ENCODE measurements at places on chromosomes 12 and 14. TPM values are rescaled to one million over a fixed set of nuclear protein-coding genes. Genes with fewer than 3 reads are reported as not detected.

DNA sequence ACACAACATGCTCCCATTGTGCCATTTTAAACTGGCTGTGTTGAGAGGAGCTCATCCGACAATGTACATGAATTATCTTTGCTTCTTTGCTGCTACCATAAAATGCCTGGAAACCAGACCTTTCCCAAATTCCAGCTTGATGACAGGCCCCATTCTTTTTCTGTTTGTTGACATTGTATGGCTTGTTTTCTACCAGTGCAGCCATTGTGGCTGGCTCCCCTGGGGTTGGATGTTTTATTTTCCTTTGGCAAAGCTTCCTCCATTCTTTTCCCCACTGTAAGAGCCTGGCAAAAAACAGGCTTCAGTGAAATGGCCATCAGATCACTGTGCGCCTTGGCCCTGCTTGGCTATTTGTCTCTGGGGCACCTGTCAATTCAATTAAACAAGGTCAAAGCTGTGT, 532.5 kb downstream of the VRK1 start:
- H3K27me3 ChIP-seq, result no peaks in the 10 kb centered on the region
- H3K36me3 ChIP-seq, result no peaks in the 10 kb centered on the region
- no peak for DNase-seq
- no peak overlapping the region for H3K4me3 ChIP-seq
- peaks cover 7% of the 10 kb centered on the region for H3K4me1 ChIP-seq

GRCh38 chr14:104794099-104794498, 1.4 kb downstream of the AKT1 start:
- peaks cover 5% of the 10 kb centered on the region for H3K36me3 ChIP-seq
- peak overlapping the region; percentile 75 for H3K27ac ChIP-seq
- peaks cover 33% of the 10 kb centered on the region for H3K4me1 ChIP-seq
- DNase-seq, result peak; percentile 60

GRCh38 chr14:65927931-65928356, 515.4 kb downstream of the FUT8 start:
- no peak overlapping the region for H3K27ac ChIP-seq
- H3K4me3 ChIP-seq, result no peak overlapping the region
- peaks cover 49% of the 10 kb centered on the region for H3K27me3 ChIP-seq
- H3K36me3 ChIP-seq, result no peaks in the 10 kb centered on the region
- H3K4me1 ChIP-seq, result no peaks in the 10 kb centered on the region

- H3K27me3 ChIP-seq, result no peaks in the 10 kb centered on the region
- no peaks in the 10 kb centered on the region for H3K36me3 ChIP-seq
- peaks cover 34% of the 10 kb centered on the region for H3K4me1 ChIP-seq
- peak overlapping the region; percentile 22 for H3K4me3 ChIP-seq
- peak; percentile 95 for DNase-seq
These were observed 60.2 kb upstream of the FERMT2 start for GRCh38 chr14:53011053-53011462.

DNA sequence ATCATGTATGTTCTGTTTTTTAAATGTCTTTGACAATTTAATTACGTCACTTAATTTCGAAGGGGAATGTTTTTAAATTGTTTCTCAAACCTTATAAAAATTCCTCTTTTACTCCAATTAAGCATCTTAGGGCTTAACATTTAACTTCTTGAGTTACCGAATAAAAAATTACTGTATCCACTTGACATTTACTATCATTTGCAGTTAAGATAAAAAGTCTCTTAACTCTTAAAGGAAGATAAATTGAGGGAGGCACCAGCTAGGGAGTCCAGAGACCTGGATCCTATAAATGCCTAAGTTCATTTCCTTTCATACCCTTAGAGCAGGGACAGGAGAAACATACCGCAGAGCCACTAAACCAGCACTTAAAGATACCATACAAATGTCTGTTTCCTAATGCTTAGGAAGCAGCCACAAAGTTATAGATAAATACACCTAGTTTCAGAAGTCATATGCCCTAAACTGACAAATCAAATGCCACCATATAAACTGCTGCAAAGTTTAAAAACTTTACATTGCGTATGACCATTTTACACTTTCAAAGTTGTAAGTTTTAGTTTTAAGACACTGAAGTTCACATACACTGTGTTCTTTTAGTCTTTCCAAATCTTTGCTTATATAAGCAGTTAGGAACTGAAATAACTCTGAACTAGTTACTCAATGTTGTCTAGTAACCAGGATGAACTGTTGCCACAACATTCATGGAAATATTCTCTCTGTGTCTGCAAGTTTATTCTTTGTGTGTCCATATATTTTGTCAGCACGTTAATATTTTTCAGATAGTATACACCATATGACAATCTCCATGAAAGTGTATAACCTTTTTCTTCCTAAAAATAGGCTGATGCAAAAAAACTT, 71.2 kb downstream of the GALNT4 start:
- H3K4me3 ChIP-seq, result no peak overlapping the region
- peaks cover 10% of the 10 kb centered on the region for H3K4me1 ChIP-seq
- no peak overlapping the region for H3K27ac ChIP-seq
- peak; percentile 11 for DNase-seq
- H3K27me3 ChIP-seq, result no peaks in the 10 kb centered on the region

DNA sequence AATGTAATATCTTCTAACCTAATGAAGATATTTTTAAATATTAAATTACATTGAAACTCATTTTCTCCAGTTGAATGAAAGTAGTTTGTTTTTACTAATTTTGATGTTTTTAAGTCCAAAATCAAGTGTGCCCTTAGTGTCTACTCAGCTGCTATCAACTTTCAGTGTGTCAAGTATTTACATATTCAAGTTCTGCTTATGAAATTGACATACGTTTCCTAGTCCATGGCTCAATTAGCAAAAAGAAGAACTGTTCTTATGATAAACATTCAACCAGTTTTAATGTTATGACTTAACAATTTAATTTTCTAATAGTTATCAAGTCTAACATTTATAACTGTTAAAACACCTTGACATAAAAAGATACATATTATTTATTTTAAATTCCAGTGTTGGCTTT, 137.1 kb downstream of the DUSP6 start:
- no peaks in the 10 kb centered on the region for H3K27me3 ChIP-seq
- H3K27ac ChIP-seq, result no peak overlapping the region
- H3K4me1 ChIP-seq, result peaks cover 53% of the 10 kb centered on the region
- H3K36me3 ChIP-seq, result no peaks in the 10 kb centered on the region
- DNase-seq, result no peak
- H3K4me3 ChIP-seq, result no peak overlapping the region

GRCh38 chr12:132380641-132381040, 51.3 kb upstream of the GALNT9 start:
- H3K4me3 ChIP-seq, result no peak overlapping the region
- H3K27me3 ChIP-seq, result peaks cover 23% of the 10 kb centered on the region
- DNase-seq, result no peak
- H3K4me1 ChIP-seq, result no peaks in the 10 kb centered on the region

DNA sequence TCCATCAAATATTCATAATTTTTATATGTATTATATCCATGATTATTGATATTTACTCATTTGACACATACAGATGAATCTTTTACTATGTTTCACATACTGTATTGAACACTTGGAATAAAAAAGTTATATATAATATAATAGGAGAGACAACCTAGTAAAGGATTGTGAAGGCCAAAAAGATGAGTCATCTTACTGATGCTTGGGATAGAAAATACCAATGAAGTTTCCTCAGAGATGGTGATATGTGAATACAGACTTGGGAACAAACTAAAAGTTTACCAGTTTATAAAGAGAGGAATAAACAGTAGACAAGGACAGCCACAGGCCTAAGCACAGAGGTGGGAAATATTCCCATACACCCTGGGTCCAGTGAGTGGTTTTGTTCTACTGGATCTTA, 743.9 kb upstream of the FLRT2 start:
- no peak overlapping the region for H3K27ac ChIP-seq
- H3K36me3 ChIP-seq, result no peaks in the 10 kb centered on the region
- H3K4me1 ChIP-seq, result no peaks in the 10 kb centered on the region
- H3K4me3 ChIP-seq, result no peak overlapping the region

- H3K27me3 ChIP-seq, result no peaks in the 10 kb centered on the region
- peaks cover 6% of the 10 kb centered on the region for H3K4me1 ChIP-seq
- no peaks in the 10 kb centered on the region for H3K36me3 ChIP-seq
- H3K4me3 ChIP-seq, result no peak overlapping the region
- DNase-seq, result peak; percentile 29
These were observed 9.8 kb upstream of the CIPC start for GRCh38 chr14:77088219-77088618.

DNA sequence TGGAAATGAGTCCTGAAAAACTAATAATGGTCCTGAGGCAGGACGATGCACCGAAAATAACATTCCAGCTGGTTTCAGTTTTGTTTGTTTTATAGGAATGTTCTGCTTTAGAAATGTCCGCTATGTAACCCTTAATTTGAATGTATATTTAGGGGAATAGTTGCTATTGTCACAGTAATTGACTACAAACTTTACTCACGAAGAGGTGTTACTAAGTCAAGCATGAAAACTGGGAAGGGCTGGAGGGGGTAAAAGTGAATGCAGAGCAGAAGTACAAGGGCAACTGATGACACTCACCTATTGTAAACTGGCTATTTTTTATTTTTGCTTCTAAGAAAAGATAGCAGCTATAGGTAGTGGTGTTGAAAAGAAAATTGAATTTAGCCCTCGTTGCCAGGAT, 230.7 kb upstream of the SYT10 start:
- H3K27ac ChIP-seq, result no peak overlapping the region
- no peaks in the 10 kb centered on the region for H3K27me3 ChIP-seq
- no peaks in the 10 kb centered on the region for H3K4me1 ChIP-seq

- H3K27ac ChIP-seq, result no peak overlapping the region
- peaks cover 45% of the 10 kb centered on the region for H3K4me1 ChIP-seq
- H3K27me3 ChIP-seq, result no peaks in the 10 kb centered on the region
- no peak for DNase-seq
- H3K4me3 ChIP-seq, result no peak overlapping the region
These were observed 101.3 kb downstream of the HMGA2 start for GRCh38 chr12:65925626-65926025.

- no peak overlapping the region for H3K27ac ChIP-seq
- peaks cover 12% of the 10 kb centered on the region for H3K36me3 ChIP-seq
- H3K27me3 ChIP-seq, result no peaks in the 10 kb centered on the region
- peaks cover 8% of the 10 kb centered on the region for H3K4me1 ChIP-seq
- no peak overlapping the region for H3K4me3 ChIP-seq
These were observed 36.2 kb downstream of the FGD6 start for GRCh38 chr12:95181103-95181502.

DNA sequence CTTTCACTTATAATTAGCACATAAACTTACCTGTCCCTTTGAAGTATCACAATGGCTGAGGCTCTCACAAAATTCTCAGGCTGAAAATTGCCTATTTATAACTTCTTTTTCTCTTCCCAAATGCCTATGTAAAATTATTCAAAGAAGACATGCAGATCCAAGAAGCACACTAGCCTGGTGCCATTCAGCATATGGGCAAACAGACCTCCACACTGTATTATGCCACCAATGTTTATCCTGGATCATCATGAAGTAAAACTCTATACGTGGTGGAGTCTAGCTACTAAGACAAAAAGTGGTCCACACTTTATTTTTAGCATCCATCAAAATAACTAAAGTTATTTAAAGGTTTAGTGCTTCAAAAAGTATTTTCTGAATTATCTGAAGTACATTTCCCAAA, 15.8 kb downstream of the TC2N start:
- no peak overlapping the region for H3K4me3 ChIP-seq
- H3K27ac ChIP-seq, result no peak overlapping the region
- no peaks in the 10 kb centered on the region for H3K36me3 ChIP-seq
- no peaks in the 10 kb centered on the region for H3K4me1 ChIP-seq
- H3K27me3 ChIP-seq, result peaks cover 29% of the 10 kb centered on the region

DNA sequence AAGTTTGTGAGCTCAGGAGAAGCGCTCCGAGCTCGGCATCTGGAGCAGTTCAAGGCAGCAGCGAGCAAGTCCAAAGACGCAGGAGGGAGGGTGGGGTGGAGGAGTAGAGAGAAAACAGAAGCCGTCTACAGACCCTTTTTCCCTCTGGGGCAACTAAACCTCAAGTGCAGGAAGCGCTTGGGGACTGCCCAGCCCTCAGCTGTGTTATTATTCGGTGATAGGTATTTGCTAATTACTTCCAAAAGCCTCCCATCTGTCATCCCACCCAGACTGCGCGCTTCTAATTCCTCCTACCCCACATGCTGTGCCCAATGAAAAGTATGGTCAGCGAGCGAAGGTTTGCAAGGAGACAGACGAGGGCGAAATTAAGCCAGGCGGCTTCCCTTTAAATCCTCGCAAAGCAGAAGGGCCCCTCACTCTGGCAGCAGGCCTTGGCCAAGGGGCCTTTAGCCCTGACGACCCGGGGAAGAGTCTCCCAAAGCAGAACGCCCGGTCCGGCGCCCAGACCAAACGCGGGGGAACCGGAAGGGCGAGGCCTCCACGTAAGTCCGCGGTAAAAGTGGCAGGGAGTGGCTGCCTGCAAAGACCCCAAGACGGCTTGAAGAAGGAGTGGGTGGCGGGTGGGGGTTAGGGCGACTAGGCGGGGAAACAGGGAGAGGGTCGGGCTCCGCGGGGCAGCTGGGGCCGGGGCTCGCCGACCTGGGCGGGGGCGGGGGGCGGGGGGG, 507 bp upstream of the CD9 start:
- no peaks in the 10 kb centered on the region for H3K36me3 ChIP-seq
- H3K4me1 ChIP-seq, result peaks cover 28% of the 10 kb centered on the region
- H3K4me3 ChIP-seq, result peak overlapping the region; percentile 74
- no peak overlapping the region for H3K27ac ChIP-seq

The SYNE3 gene
- 9.5 TPM for total RNA-seq

The ALG10B gene
- 3.9 TPM for total RNA-seq

The GLIPR1 gene
- 29.6 TPM for total RNA-seq

The TPH2 gene
- total RNA-seq, result not detected

The C14orf93 gene
- 7.1 TPM for total RNA-seq

The TSHR gene
- total RNA-seq, result not detected

The RECQL gene
- 44.9 TPM for total RNA-seq

All from MCF 10A (cell line).